ENCODE measurements at places on chromosomes 11 and 22.

DNA sequence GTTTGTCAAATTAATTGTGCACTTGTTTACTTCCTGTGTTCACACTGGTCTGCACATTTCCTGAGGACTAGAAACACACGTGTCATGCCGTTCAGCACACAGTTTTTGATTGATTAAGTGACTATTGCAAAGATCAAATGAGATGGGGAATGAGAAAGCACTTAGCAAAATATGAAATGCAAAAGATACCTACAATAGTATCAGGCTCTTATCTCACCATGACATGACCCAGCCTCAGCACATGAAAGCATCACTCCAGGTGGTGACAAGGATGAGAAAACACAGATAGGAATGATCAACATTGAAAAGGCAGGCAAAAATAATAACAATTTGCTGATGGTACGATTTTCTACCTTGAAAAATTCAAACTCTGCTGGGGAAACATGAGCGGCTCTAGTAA is 42.1 kb upstream of the TP53I11 start:
- no peak for DNase-seq

DNA sequence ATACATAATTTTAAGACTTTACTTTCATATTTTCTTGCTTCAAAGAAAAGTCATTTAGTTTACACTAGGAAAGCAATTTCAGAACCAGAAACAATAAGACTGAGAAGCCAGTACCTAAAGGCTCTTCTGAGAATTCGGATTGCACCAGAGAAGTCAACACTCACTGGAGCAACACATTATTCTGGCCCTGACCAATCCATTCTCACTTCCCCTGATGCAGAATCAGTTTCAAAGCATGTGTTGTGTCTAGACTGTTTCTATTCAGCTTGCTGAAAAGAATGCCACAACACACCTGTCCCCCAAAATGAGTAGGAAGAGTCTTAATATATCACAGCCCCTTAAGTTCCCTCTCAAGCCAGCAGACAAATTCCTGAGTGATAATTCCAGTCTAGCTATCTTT is 1074.3 kb upstream of the TENM4 start:
- no peak for DNase-seq

GRCh38 chr22:49811020-49811791 is 16.5 kb downstream of the BRD1 start:
- no peak for DNase-seq

- DNase-seq = no peak
These were observed 33.2 kb upstream of the TTC12 start for GRCh38 chr11:113281052-113281725.

- no peak for DNase-seq
These were observed 491.4 kb upstream of the RAG2 start for GRCh38 chr11:37089439-37089838.

DNA sequence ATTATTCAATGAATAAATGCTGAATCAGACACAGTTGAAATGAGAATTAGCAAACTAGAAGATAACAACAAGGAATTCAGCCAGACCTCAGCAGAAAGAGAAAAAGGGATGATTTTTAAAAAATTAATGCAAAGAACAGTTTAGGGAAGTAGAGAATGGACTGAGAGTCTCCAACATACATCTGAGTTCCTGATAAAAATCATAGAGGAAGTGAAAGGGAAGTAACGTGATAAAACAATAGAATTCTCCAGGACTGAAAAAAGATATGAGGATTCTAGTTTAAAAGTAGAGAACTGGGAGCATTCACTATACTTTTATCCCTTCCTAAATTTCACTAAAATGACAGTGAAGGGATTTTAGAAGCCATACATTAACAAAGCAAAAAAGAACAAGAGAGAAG is 592.0 kb downstream of the SOX6 start:
- DNase-seq = no peak
